Activated naive CD4-positive, alpha-beta T cell treated with anti-CD3 and anti-CD28 coated beads for 36 hours (primary cell): ENCODE measurements at places on chromosomes 1 and 21.

- DNase-seq = peak; percentile 46
Measured at GRCh38 chr1:37255136-37255795, 219.1 kb upstream of the ZC3H12A start.

GRCh38 chr1:245790441-245790840, 635.7 kb downstream of the KIF26B start:
- DNase-seq = no peak

GRCh38 chr21:29302359-29302875, 3.7 kb downstream of the BACH1 start:
- no peak for DNase-seq

GRCh38 chr1:91645031-91645430, 144.4 kb downstream of the CDC7 start:
- DNase-seq = no peak
